ENCODE measurements at places on chromosomes 11 and 22.
A peak's percentile ranks its signal among the peaks of the same experiment; 100 is the strongest.

- no peak for DNase-seq
Measured at GRCh38 chr11:82718307-82718706, 15.4 kb downstream of the FAM181B start.

- DNase-seq: no peak
Measured at GRCh38 chr22:37054056-37054395, 2.5 kb downstream of the KCTD17 start.

DNA sequence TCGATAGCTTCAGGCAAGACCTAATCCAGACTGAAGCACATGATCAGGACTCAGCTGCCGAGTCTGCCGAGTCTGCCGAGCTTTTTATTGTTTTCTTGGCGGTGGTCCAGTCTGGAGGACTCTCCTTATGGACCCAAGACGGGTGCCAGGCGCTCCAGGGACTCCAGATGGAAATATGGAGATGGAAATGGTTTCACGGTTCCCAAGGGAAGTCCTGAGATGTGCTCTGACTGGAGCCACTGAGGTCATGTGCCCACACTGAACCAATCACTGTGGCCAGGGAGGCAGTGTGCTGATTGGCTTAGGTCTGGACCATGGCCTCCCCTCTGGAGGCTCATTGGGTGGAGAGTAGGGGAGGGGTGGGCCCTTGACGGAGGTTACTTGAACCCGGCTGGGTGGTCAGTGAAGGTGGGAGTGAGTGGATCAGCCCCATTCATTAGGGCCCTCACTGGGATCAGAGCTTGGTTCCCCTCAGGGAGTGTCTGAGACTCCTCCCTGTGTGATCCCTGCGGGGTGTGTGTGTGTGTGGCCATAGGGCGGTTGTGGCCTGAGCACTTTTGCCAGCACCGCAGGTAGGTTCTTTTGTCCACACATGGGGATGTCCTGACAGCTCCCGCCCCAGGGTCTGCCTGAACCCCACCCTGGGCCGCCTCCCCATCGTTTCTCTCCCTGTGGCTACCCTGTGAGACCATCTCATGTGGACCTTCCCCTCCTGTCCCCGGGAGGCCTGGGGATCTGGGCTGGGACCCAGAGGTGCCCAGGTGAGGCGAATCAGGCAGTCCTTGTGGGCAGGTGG lies 14.0 kb downstream of the RPS6KA4 start:
- no peak for DNase-seq

- DNase-seq: no peak
Measured at GRCh38 chr22:39290724-39291161, 28.7 kb downstream of the RPL3 start.

GRCh38 chr11:1298695-1299492 lies 10.5 kb downstream of the TOLLIP start:
- no peak for DNase-seq

DNA sequence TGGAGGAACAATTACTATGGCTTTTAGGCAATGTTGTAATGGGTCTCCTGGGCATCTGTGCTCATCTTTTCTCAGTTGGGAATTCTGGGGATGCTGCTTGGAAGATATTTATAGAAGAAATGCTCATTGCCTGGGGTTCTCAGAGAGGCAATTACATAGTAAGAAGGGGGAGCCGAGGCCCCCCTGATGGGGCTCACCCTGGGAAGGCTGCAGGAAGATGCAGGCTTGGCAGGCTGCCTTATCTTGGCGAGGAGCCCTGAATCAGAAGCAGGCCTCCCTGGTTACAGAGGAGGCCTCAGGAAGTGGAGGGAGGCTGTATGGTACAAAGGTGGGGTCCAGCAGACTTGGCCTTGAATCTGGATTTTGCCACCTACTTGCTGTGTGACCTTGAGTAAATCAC lies 60.6 kb upstream of the CRYBB3 start:
- DNase-seq: no peak

DNA sequence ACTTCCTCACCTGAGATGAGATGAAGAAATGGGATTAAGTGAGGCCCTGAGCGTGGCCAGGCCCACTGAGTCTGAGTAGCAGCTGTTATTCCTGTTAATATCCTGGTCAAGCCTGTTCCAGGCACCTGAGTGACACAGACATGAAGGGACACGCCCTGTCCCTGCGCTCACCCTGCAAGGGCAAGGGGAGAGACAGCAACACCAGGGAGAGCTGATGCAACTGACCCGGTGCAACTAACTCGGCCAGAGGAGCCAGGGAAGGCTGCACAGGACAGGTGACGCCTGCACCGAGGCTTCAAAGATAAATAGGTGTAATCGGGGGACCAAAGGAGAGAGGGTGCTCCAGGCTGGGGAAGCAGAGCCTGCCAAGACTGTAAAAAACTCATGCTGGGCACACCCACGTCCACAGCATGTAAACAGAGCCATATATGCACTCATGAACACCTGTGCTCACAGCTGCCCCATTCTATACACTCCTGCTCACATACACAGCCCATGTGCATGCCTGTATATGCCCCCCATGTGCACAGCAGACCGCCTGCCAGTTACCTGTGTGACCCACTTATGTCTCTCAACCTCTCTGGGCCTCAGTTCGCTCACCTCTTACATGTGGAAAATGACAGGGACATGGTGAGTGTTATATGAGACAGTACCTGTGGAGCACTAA lies 22.8 kb upstream of the GCAT start:
- no peak for DNase-seq

- peak; percentile 93 for DNase-seq
Measured at GRCh38 chr11:128422576-128423370, 164.6 kb downstream of the ETS1 start.

DNA sequence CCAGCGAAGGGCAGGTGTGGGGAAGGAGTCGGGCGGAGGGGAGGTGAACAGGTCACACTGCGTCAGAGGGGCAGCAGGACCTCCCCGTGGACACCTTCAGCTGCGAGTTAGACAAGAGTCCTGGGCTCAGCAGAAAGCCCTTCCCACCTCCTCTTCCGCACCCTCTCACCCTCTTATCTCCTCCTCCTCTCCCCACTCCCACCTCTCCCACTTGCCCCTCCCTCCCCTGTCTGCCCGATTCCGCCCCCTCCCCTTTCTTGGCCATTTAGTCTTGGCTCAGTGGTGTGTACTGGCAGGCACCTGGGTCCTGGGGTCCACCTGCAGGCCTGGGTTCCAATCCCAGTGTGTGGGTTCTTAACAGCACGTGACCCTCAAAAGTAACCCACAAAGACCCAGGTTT lies 37.2 kb downstream of the CYTH4 start:
- DNase-seq: no peak

DNA sequence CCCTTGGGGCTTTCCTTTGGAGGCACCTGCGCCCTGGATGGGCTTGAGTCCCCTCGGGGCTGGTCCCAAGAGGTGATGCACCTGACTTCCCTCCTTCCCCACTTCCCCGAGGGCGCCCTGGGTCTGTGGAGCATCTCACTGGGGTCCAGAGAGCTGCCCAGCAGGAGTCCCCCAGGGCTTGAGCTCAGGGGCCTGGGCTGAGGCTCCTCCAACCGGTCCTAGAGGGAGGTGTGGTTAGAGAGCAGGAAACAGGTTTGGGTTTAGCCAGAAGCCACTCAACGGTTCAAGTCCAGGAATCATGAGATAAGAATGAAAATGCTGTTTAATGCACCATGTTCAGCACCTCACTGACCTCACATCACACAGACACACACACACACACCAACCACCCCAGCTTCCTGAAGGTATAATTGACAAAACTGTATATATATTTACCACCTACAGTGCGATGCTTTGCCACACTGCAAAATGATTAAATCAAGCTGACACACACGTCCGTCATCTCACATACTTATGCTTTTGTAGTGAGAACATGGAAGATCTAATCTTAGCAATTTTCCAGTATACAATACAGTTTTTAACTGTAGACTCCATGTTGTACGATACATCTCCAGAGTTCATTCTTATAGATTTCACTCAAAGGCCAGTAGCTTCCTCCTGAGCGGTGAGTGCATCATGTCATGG lies 628 bp upstream of the IGLL1 start:
- DNase-seq: no peak

GRCh38 chr22:49211176-49211575 lies 616.5 kb downstream of the BRD1 start:
- DNase-seq: no peak

GRCh38 chr22:18979957-18980356 lies 43.9 kb upstream of the PRODH start:
- DNase-seq: no peak

GRCh38 chr22:32623943-32624342 lies 149.3 kb downstream of the FBXO7 start:
- DNase-seq: no peak

- no peak for DNase-seq
Measured at GRCh38 chr11:19721176-19721575, 8.5 kb downstream of the NAV2 start.

- peak; percentile 61 for DNase-seq
Measured at GRCh38 chr22:37431801-37432707, 4.8 kb upstream of the ELFN2 start.

DNA sequence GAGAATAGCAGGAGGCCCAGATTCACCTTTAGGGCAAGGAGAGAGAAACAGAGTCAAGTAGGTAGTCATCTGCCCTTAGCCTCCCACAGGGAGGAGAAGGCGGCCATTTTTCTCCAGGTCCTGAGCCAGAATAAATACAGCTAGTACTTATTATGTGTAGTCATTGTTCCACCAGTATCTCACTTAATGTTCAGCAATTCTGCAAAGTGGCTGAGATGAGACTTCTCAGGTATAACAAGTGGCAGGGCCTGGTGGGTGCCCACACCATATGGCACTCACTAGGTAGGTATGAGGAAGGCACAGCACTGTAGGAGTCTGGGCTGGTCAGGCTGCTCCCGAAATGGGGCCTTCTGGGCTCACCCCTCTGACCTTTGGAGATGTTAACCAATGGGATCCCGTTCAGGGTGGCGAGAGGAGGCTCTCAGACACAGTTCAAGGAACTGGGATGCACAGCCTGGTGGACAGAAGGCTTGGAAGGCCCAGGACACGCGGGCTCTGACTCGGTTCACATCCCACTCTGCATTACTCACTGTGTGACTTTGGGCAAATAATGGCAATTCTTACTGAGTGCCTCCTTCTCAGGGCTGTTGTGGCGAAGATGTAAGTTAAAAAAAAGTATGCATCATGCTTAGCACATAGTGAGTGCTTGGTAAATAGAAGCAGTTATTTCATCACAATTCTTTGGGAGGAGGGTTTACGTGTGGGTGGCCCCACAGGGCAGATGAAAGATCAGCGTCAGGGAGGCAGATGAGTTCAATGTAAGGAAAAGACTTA lies 25.1 kb downstream of the RTN4RL2 start:
- DNase-seq: no peak

DNA sequence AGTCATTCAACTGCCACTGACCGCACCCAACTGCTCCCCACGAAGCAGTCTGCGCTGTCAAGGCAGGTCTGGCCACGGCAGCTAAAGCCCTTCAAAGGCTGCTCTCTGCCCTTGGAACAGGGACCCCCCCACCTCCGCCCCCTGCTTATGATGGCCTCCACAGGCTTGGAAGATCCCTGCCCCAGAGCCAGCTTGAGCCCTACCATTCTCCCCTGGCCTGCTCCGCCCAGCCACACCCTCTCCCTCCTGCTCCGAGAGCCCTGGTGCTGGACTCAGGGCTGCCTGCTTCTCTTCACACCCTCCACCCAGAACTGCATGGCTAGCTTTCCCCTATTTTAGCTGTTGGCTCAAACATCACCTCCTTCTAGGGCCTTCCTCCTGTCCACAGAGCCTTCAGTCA lies 19.0 kb downstream of the ZMAT5 start:
- DNase-seq: no peak

- no peak for DNase-seq
Measured at GRCh38 chr11:8068605-8069221, 12.3 kb upstream of the TUB start.

DNA sequence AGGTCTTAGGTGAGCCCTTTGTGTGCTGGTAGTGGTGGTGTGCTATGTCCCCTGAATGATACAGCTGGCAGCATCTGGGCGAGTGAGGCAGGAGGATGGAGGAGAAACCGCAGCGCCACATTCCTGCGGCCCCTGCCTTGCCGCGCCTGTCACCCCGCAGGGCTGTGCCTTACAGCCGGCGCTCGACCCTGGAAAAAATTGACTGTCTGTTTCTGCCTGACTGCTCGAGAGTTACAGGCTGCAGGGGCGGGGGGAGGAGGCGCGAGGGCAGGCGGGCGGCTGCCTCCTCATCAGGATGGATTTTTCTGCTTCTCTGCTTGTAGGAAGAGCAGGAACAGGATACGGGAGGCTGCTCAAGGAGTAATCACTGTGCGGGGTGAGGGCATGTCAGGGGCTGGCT lies 443.4 kb downstream of the MIAT start:
- DNase-seq: no peak

Data from activated naive CD4-positive, alpha-beta T cell treated with Interleukin-2 at 50 U/mL for 16 hours (primary cell).